ENCODE measurements at places on chromosomes 2 and 18.
A peak's percentile ranks its signal among the peaks of the same experiment; 100 is the strongest.

DNA sequence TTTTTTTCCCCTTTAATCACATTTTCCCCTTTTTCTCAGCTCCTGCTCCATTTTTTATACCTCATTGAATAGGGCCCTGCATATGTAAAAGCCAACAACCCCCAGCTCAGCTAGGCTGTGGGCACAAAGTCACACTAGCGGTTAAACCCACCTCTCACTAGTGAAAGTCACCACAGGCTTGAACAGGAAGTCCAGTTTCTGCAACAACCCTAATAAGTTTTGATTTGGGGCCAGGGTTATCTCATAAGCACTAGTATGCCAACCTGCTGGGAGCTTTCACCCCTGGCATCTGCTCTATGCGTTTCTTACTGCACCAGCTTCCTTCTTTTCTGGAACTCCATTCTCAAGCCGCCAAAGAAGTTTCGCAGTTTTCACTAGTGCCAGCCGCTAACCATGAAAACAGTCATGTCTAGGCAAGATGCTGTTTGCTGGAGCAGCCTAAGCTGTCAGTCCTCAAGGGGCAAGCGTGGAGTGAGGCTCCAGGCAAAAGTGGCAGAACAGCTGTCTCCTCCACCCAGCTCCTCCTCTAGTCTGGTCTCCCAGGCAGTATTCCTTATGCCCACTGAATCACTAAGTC lies 197.0 kb upstream of the MEIS1 start:
- no peak for DNase-seq

DNA sequence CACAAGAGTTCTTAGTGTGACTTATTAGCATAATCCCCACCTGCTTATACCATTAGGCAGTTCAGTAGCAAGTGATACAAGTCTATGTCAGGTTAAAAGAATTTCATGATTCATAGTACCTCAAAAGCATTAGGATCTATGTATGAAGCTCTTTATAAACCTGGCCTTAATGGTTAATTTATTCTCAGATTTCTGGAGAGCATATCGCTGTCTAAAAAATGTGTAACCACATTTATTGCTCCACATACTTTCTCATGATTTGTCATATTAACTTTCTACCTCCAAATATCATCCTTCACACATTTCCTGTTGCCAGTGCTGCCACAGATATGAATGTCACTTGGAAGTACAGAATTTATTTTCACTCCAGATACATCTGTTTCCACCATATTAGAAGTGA lies 332.8 kb upstream of the MAP2 start:
- no peak for DNase-seq

DNA sequence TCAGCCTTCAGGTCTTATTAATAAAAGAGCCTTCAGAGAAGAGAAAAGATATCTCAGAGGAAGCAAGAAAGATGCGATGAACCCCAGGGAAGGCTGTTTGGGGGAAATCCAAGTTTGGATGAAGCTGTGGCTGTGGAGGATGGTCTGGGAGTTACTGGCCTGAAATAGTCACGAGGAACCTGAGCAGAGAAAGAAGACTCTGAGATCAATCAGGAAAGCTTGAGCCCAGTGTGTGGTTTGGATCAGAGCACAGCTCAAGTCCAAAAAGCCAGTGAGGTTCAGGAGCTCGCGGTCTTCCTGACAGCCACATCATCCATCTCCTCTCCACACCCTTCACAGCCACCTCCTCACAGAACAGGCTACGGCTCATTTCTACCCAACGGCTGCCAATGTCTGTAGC lies 87.4 kb upstream of the SERPINE2 start:
- no peak for DNase-seq

GRCh38 chr18:8375249-8375648 lies 234.0 kb upstream of the RAB12 start:
- DNase-seq = no peak

- peak; percentile 34 for DNase-seq
Measured at GRCh38 chr18:58180738-58181353, 136.8 kb downstream of the NEDD4L start.

GRCh38 chr2:42124011-42124785 lies 45.0 kb upstream of the EML4 start:
- DNase-seq = no peak

DNA sequence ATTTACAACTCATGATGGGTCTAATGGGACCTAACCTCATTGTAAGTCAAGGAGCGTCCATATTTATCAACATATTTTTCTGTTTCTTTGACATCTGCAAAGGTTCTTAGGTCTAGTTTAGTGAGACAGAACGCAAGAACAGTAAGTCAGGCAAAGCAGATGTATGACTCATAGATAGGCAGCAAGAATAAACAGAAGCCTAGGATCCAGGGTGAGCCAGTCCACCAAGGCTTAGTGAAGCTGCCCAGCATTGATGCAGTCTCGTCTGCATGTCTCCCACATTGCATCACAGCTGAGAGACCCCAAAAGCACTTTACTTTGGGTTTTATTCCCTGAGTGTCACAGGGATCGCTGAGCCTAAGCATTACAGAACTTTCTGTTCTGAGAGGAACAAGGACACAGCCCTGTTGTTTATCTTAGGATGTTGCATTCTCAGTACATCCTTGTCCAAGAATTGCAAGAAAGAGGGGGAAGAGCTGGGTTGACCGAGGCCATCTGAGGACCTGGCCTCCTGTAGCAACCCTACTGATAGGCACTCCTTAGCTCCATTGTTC lies 29.6 kb upstream of the TMEM177 start:
- no peak for DNase-seq

DNA sequence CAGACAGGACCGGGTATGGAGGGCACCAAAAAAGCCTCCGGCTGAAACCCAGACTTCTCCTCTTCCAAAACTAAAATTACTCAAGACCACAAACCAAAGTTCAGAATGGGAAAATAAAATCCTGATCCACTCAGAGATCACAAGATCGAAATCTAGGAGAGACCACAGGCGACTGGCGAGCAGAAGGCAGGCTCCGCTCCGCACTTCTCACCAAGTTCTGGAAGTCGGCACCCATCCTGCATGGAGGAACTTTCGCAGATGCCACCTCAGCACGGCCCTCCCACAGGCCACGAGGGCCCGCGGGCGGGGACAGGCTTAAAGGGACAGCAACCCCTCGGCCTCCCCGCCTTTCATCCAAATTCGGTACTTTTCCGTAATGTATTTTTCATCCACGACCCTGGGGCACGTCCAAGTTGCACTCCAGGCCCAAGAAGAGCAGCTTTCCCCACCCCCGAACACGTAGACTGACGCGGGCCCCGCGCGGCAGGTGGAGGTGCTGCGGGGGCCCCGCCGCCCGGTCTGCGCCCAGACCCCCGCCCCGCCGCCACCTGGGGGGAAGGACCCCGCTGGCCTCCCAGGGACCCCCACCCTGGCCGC lies 43.7 kb downstream of the HDLBP start:
- DNase-seq = peak; percentile 4

DNA sequence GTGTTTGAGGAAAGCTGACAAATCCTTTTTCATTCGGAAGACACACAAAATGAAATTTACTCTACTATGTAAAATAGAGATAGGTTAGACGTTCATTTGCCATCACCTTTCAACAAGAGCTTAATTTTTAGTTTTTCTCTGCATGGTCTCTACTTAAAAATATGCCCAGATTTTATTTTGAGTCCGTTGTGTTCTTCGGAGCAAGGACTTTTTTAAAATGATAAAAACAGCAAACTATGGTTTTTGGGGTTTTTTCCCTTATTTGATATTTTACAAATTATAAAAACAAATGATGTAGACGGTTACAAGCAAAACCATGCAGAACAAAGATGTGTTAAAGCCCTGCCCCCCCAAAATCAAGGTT lies 53.3 kb upstream of the RBM44 start:
- DNase-seq = no peak

Measured in NCI-H2029 treated with DMSO at 0.1 percent for 48 hours (cell line).